ENCODE measurements at places on chromosomes 11 and 22.

GRCh38 chr11:83115026-83115425 is 41.9 kb upstream of the PCF11 start:
- DNase-seq, result no peak

DNA sequence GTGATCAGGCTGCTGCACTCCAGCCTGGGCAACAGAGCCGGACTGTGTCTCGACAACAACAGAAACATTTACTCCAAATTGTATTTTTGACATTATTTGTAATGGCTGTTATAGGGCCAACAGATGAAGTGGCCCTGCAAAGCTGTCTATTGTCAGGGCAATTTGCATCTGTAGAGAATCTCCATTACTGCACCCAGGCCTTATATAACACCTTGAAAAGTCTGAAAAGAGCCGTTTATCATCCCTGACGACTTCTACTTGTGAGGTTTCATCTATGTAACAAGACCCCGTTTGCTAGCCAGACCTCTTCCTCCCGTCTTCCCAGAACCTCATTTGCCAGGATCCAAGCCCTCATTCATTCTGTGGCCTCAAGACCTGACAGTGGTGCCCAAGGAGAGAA is 9.1 kb upstream of the CTTN start:
- no peak for DNase-seq

GRCh38 chr11:128210148-128210940 is 377.0 kb downstream of the ETS1 start:
- peak; percentile 98 for DNase-seq

DNA sequence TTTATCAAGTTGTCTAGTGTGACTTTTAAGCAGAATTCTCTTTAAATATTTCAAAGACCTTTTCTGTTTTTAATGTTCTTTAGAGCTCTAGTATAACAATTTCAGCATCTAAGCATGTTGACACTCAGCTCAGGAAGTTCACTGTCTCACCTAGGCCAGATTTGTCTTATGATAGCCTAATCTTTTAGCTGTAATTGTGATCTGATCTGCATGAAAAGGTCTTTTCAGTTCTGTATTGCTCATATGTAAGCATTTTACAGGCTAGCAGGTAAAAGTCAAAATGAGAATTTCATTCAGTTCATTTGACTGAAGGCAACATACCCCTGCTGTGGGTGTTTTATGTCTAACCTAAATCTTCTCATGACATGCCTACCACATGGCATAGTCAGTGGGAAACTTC is 46.7 kb upstream of the SLC37A2 start:
- no peak for DNase-seq

GRCh38 chr11:1078191-1078601 is 3.5 kb downstream of the MUC2 start:
- DNase-seq, result no peak

DNA sequence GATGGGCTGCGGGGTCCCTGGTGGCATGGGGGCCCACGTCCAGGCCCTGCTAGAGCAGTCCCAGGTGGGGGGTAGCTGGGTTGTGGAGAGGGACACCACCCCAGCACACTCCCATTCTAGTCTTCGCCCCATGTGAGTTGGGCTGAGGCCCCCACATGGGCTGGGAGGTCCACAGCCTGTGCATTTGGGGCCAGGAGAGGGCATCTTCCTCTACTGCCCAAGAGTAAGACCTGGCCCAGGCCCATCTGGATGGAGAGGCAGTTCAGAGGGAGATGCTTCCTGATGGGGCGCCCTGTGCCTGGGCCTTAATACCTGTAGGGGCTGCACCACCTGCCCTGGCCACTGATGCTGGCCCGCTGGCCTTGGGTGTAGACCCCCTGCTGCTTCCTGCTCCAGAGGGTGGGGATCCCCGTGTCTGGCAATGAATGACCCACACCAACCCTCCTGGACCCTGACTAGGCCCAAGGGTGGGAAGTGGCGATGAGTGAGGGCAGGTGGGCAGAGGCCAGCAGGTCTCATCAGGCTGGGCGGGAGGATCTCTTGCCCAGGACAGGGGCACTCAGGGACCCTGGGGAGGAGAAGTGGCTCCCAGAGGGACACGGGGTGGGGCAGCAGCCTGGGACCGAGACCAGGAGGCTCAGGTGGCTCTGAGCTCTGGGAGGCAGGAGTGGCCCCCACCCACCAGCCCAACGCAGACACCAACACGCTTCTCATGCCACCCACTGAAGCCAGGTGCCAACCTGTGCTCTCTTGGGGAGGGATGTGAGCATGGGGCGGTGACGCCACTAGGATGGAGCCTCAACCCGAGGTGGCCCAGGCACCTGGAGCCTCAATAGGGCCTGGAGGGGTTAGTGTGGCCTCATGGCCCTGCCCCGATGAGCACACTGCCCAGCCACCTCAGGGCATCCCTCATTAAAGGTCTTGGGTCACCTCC is 17.4 kb upstream of the GNB1L start:
- no peak for DNase-seq

DNA sequence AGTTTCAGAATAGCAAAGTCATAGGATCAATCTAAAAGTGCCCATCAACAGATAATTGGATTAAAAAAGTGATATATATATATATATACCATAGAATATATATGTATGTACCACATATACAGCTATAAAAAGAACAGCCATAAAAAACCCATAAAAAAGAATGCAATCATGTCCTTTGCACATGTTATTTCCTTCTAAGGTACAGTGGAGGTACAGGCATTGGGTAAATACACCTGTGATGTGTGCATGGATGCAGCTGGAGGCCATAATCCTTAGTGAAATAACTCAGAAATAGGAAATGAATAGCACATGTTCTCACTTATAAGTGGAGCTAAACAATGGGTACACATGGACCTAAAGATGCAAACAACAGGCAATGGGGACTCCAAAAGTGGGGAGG is 7.1 kb upstream of the DKK3 start:
- no peak for DNase-seq

- no peak for DNase-seq
Measured at GRCh38 chr11:70082829-70083228, 4.7 kb downstream of the ANO1 start.

- no peak for DNase-seq
Measured at GRCh38 chr11:15655552-15655951, 540.8 kb downstream of the INSC start.

DNA sequence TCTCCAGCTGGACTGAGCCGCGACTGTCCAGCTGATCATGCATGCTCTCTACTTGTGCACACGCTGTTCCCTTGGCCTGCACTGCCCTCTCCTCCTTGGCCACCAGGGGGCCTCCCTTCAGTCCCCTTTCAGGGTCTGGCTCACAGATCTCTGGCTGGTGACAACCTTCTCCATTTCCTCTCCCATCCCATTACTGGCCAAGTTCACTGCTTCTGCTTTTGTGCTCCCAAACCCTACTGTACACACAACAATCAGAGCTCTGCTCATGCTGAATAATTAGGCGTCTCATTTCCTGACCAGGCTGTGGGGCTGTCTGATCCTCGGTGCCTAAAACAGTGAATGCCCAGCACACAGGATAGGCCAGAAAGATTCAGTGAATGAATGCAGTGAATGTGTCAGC is 224.0 kb upstream of the NARS2 start:
- DNase-seq, result peak; percentile 57

GRCh38 chr11:70495351-70496310 is 97.3 kb downstream of the CTTN start:
- DNase-seq, result no peak

GRCh38 chr11:1896923-1897322 is 5.2 kb upstream of the PRR33 start:
- DNase-seq, result no peak

DNA sequence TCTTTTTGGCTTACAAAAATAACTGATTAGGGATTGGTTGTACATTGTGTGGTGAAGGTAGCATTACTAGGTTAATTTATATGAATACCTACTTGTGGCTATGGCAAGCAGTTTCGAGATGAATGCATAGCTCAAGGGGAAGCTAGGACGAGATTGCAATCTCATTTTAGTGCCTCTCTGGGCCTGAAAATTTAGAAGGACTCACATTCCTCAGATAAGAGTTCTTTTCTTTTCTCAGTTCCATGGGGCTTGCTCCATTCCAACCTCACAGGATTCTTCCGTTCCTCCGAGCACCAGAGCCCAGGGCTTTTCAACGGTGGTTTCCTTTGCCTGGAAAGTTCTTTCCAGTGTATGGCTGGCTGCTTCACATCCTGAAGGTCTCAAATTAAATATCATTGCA is 82.1 kb downstream of the CECR2 start:
- no peak for DNase-seq

- DNase-seq, result no peak
Measured at GRCh38 chr11:855796-856195, 13.1 kb downstream of the TSPAN4 start.

DNA sequence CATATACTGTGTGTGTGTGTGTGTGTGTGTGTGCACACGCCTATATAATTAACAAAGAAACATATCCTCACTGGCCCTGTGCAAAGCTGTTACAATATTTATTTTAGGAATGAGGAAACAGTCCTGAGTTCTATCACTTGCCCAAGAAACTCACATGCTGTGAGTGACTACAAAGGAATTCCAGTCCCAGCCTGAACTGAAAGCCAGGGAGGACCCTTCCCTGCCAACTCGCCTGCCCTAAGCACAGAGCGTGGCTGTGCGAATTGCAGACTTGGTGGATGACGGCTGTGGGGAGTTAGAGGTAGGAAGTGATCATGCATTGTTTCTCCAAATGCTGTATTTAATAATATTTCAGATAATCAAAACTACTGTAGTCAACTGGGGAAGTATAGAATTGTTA is 26.4 kb upstream of the CD5 start:
- peak; percentile 73 for DNase-seq

DNA sequence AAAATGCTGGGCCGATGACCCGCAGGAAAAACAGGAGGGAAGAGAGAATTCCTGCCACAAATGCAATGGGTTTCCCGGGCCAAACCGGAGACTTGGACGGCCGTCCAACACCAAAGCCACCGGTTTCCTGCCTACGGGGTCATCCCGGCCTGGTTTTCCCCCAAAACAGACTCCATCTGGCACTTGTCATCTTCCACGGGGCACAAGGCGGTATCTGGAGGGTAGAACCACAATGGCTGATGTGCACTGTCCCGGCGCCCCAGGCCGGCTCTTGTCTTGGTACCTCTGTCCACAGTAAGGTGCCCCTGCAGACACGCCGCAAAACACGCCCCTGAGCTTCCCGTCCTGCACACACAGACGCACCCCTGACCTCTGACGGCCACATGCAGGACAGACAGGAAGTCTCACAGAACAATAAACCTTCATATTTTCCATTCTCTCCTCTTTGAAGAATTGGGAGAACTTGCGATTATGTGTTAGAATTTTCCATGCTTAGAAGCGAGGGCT is 20.1 kb downstream of the CELSR1 start:
- DNase-seq, result no peak

DNA sequence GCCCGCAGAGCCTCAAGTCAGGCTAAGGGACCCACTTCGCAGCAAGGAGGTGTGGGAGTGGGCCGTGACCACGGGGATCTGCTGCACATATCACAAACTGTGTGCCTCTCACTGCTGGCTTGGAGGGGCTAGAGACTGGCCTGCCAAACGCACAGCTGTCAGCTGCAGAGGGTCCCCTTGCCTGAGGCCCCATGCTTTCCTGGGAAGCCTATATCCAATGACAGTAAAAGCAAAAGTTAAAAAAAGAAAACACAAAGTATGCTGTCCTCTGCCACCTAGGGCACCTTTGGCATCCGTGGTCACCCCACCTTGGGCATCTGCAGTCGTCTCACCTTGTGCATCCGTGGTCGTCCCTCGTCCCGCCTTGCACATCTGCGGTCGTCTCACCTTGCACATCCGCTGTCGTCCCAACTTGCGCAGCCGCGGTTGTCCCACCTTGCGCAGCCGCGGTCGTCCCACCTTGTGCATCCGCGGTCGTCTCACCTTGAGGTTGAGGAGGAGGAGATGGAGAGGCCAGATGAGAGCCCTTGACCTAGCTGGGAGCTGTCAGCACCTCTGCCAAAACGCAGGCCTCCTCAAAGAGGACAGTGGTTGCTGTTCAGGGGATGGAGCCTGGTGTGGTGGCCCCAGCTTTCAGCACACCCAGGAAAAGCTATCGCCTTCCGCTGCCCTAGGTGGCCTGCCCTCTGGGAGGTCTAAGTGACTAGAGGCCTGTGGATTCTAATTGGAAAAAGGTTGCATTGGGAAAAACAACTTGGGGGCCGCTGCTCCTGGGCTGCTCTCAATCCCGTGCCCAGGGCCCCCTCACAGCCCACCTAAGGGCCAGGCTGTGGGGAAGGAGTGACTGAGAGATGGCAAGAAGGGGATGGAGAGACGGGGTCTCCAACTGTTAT is 90.5 kb downstream of the MYEOV start:
- DNase-seq, result no peak

- DNase-seq, result no peak
Measured at GRCh38 chr11:17610085-17610894, 63.2 kb downstream of the OTOG start.

DNA sequence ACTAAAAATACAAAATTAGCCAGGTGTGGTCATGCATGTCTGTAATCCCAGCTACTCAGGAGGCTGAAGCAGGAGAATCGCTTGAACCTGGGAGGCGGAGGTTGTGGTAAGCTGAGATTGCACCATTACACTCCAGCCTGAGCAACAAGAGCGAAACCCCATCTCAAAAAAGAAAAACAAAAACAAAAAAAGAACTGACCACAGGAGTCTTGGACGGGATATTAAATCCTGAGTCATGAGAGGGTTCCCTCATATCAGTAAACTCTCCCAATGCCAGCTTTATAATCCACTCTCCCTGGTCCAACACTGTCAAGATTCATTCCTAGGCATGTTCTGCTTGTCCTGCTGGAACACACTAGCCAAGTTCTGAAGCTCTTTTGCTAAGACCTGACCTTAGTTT is 61.5 kb upstream of the EP300 start:
- peak; percentile 86 for DNase-seq

DNA sequence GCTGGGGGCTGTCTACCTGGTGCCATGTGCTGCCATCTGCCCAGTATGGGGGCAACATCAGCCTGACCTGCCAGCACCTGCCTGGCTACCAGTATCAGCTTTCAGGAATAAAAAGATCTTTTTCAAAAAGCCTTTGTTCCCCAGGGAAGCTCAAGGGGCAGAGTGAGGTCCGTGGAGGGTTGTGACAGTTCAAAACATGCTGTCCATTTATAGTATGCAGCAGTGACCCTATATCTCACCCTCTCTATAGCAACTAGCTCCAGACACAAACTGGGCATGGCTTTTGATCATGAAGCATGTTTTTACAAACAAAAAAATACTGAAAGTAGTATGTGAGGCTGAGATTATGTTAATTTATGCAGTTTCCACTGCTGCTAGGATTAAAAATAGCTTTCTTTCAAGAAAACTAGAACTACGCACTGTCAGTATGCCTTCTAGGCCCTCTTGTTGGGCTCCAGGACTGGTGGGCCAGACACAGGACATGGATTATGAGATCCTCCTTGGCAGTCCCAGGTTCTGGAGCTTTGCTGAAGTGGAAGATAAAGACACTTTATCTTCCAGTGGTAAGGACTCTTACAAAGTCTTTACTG is 23.4 kb downstream of the NAV2 start:
- DNase-seq, result no peak

- no peak for DNase-seq
Measured at GRCh38 chr11:20248871-20249270, 88.6 kb upstream of the DBX1 start.

DNA sequence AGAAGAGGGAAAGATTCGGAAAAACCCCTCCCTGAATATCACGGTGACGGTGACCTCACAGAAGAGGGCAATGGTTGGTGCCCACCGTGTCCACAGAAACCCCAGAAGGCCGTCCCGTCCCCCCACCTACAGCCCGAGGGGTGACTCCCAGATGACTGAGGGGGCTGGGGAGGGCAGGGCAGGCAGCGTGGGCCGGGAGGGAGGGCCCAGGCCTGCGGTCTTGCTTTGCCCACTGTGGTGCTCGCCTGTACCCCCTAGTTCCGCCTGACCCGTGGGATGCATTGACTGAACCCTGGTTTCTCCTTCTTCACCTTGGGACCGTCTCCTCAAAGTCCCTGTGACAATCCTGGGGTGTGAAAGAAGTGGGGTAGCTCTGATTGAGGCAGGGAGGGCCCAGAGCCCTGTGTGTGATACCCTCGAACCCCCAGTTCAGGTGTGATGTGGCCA is 526.7 kb downstream of the BRD1 start:
- DNase-seq, result no peak
